Esophagus squamous epithelium (tissue), 5 donors: ENCODE measurements at places on chromosomes 5 and 9.

DNA sequence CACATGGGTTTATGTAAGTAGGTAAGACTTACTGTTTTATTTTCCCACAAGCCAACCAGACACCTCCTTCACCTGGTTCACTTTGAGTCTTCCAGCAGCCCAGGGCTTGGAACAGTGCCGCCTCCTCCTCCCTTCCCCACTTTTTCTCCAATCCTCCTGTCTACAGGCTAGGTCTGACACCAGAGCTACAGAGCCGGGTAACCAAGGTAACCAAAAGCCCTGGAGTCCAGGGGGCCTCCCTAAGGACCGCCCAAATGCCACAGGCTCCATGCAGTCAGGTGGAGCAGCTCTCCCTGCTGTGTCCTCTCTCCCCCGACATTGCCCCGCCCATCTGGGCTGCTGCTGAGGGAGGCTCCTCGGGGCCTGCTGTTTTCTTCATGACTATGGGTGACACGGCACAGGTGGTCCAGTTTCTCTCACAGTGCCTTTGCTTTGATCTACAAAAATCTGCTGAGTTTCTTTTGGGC, 138.0 kb upstream of the EFNA5 start:
- no peak for DNase-seq

DNA sequence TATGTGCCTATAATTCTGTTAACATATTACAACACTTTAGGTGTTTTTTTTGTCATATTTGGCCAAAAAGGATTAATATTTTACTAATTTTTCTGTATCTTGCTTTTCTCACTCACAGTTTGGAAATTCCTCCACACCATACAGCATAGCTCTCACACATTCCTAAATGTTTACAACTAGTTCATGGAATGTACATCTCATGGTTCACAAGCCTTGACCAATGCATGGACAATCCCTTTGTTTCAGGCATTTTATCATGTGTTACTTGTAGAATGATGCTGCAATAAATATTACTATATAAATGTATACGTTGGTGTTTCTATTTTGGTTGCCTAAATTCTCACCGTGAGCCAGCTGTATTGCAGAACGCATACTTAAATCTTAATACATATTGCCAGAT, 80.5 kb upstream of the SPATA31C2 start:
- DNase-seq = no peak

GRCh38 chr5:5141339-5141599, 1.1 kb downstream of the ADAMTS16 start:
- DNase-seq = no peak

DNA sequence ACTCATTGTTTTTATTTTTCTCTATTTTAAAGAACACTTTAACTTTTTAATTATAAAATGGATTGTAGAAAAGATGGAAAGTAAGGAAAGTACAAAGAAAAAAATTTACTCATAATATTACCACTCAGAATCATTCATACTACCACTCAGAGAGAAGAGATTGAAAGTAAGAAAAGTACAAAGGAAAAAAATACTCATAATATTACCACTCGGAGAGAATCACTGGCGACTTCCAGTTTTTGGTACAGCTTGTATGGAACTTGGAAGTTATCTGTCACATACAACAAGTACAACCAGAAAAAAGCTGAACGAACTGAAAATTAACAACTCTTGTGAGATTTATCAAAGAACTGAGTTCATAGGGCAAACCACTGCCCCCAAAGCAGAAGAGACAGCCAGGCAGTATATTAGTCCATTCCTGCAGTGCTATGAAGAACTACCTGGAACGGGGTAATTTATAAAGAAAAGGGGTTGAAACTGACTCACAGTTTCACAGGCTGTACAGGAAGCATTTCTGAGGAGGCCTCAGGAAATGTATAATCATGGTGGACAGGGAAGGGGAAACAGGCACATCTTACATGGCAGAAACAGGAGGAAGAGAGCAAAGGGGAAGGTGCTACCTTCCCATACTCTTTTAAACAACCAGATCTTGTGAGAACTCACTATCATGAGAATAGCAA, 183.9 kb downstream of the SMARCA2 start:
- no peak for DNase-seq

- no peak for DNase-seq
Observed at GRCh38 chr5:5671823-5672222, 249.3 kb downstream of the ICE1 start.

GRCh38 chr9:136565086-136565714, 19.4 kb upstream of the NOTCH1 start:
- DNase-seq = no peak

GRCh38 chr5:171418316-171418981, 998 bp upstream of the FGF18 start:
- peak; percentile 16 for DNase-seq

DNA sequence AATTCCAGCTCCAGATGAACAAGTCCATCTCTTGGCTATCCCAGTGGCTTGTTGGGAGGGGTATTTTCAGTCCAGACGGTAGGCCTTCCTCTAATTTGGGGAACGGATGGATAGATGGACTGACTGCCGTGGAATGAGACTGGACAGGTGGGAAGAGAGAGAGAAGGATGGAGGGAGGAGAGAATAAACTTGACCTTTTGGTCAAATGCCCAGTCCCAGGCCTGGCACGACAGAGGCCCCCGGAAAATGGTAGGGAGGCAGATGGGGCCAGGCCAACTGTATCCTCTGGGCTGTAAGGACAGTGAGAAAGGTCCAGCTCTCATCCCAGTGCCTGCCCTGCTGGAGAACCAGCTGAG, 1.1 kb downstream of the BHMT start:
- no peak for DNase-seq

GRCh38 chr5:6773342-6774035, 60.3 kb downstream of the TENT4A start:
- no peak for DNase-seq

DNA sequence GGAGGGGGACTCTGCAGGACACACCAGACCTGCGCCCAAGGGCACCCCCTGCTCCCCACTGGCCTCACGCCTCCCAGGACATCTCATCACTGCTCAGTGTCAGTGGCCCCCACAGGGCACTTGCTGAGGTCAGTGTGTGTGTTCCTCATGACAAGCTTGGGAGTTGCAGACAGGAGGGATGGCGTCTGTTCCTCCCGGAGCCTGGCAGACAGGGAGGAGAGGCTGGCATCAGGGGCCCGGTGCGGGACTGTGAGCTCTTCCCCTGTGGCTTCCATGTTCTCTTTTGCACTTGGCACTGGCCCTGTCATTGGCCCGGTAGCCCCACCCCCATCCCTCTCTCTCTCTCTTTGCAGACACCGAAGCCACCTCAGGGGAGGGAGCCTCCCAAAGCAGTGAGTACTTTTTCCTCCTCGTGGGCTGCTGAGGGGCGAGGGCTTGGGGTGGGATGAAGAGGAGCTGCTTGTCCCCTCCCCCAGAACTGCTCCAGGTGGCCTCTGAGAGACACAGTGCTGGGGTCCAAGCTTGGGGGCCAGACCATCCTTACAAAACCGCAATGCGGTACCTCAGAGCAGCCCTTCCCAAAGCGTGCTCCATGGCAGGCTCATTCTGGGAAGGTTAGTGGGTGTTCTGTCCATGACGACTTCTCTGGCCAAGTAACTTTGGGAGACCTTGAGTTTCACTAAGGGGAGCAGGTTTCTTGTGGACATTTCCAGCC, 75.7 kb downstream of the AMBP start:
- DNase-seq = no peak

DNA sequence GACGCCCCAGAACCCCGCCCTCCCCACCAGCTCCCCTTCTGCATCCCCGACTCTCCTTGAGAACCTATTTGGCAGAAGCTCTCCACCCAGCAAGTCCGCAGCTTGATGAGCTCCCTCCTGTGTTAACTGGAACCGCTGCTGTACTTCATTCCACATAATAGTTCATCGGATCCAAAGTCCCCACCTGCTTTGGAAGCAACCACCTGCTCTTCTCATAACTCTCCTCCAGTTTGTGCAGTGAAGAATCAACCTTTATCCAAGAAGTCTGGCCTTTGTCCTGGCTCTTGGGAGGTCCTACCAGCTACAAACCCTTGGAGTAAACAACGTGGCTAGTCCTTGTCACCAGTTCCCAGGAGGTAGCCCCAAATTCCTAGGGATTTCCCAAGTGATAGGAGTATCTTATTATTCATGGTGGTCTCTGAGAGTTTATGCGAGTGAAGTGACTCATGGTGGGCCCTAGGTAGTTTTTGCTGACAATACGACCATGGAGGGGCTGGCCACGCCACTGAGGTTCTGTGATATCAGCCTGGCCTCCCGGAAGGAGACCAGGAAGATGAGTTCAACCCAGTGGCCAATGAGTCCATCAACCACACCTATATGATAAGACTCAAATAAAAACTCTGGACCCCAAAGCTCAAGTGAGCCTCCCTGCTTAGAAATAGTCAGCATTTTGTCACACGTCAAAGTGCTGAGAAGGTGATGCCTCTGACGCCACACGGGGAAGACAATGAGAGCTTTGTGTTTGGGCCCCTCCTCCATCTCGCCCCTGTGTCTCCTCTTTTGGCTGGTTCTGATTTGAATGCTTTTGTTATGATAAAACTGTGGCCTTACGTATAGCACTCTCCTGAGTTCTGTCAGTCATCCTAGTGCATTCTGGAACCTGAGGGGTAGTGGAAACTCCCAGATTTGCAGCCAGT, 3.6 kb upstream of the IL4 start:
- no peak for DNase-seq

- DNase-seq = no peak
Observed at GRCh38 chr5:161096581-161096980, 244.6 kb upstream of the ATP10B start.

DNA sequence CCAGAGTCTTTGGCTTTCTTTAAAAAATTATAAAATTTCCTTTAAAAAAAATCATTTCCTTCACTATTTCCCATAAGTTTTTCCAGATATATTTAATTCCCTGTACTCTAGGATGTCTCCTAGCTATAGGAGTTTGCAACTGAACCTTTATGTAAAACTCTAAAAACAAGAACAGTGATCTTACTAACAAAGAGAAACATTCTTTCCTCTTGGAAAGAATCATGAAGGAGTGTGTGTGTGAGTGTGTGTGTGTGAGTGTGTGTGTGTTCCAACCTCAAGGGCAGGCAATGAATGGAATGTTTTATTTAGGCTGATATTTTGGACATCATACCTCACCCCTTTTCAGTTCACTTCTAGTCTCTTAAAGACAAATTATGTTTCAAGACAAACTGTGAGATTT, 309.2 kb downstream of the CEMIP2 start:
- DNase-seq = no peak

DNA sequence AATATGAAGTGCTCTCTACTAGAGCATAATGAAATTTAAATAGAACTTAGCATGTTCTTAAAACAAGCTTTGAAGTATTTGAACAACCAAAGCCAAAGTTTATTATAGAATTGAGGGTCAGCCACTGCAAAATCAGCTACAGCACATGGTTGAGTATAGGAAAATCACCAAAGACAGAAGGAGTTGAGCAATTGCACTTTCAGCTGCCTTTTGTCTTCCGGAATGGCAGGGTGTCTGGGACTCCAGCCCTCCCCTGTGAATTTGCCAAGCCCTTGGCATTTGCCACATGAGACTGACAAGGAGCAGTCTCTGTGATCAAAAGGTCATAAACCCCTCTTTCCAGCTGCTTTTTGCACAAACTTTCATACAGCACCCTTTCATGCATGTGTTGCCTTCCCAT, 8.5 kb upstream of the LURAP1L start:
- no peak for DNase-seq

DNA sequence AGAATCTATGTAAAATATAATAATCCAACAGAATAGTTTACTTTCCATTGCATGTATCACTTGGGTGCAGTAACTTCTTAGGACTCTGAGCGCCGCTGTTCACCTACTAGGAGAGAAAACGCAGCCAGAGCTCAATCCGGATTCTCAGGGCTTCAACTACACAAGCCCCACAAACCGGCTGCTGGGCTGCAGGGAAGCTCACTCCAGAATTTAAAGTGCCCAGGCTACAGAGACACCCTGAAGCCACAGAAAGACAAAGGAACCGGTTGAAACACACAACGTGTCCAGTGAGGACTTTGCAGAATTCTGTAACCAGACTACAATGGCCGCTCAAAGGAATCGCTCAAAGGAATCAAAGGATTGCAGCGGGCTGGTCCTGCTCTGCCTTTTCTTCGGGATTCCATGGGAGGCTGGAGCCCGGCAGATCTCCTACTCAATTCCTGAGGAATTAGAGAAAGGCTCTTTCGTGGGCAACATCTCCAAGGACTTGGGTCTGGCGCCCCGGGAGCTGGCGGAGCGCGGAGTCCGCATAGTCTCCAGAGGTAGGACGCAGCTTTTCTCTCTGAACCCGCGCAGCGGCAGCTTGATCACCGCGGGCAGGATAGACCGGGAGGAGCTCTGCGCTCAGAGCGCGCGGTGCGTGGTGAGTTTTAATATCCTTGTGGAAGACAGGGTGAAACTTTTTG, at the start of gene PCDHGA10:
PCDHGA10 (plus strand) TSS at position 134 of the 686 bp plus-strand sequence; CDS start at position 323, 189 bp downstream.
- no peak for DNase-seq

DNA sequence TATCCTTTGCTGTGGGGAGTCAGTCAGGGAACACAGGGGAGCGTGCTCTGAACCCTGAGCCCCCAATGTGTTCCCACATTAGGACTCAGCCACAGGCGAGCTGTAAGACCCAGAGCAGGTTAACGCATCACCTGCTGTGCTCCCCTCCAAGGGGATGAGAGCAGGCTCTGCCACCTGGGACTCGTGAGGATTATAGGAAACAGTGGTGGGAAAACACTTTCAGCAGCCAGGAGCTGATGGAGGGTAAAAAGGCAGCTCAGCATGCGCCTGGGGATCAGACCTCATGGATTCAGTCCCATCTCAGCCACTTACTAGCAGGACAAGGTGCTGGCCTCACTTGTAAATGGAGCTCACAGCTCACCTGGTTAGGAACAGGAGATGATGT, 9.2 kb downstream of the JADE2 start:
- no peak for DNase-seq

DNA sequence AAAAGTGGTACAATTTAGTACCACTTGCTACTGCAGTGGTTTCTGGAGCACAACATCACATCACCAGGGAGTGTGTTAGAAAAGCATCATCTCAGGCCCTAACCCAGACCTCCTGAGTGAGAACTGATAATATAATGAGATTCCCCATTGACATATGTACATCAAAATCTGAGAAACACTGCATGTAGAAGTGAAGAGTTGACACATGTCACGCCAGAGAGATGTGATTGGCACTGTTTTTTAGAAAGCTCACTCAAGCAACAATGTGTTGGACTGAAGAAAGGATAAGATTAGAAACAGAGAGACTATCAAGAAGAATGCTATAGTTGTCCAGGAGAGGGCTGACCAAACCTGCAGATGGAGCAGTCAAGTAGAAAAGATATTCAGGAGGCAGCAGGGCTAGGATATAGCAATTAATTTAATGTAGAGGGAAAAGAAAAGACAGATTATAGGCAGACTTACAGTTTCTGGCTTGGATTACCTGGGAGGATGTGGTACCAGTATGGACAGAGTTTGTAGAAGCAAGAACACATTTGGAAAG, 324.4 kb upstream of the ADAMTSL1 start:
- DNase-seq = no peak

GRCh38 chr9:129553277-129553676, 67.6 kb downstream of the C9orf50 start:
- DNase-seq = no peak

- no peak for DNase-seq
Observed at GRCh38 chr9:115522912-115523311, 405.0 kb upstream of the TNC start.

- DNase-seq = no peak
Observed at GRCh38 chr9:100281676-100282387, 70.9 kb downstream of the TEX10 start.
